ENCODE measurements at places on chromosomes 16 and 17.

GRCh38 chr16:2054543-2055245, 6.9 kb downstream of the TSC2 start:
- DNase-seq: no peak

DNA sequence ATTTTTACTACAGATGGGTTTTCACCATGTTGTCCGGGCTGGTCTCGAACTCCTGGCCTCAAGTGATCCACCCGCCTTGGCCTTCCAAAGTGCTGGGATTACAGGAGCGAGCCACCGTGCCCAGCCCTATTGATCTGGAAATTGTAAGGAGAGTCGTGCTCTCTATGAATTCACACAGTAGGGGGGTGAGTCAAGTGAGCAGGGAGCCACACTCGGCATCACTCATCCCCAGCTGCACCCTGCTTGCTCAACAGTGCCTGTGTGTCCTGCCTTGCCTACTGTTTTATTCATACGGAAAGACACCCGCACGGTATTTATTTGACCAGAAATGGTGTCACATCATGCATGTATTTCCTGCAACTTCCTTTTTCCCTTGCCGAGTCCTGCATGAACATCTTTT, 157.2 kb upstream of the FOXF1 start:
- no peak for DNase-seq

DNA sequence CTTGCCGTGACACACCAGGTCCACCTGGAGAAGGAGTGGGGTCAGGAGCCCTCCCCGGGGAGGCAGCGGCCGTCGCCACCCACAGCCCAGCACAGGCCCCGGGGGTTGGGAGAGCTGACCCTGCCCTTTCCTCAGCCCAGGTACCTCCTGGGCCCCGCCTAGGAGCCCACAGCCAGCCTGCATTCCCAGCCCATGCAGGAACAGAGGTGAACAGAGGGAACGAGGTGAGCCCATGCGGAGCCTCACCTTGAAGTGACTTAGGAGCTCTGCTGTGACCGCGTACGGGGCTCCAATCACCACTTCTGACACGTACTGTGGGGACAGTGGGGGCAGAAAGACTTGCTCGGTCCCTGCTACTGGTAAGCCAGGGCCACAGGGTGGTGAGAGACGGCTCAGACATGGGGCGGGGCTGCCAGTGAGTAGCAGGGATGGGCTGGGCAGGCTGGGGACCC, 3.4 kb downstream of the NPB start:
- DNase-seq: no peak

GRCh38 chr17:34141590-34141989, 113.5 kb upstream of the CCL2 start:
- no peak for DNase-seq

DNA sequence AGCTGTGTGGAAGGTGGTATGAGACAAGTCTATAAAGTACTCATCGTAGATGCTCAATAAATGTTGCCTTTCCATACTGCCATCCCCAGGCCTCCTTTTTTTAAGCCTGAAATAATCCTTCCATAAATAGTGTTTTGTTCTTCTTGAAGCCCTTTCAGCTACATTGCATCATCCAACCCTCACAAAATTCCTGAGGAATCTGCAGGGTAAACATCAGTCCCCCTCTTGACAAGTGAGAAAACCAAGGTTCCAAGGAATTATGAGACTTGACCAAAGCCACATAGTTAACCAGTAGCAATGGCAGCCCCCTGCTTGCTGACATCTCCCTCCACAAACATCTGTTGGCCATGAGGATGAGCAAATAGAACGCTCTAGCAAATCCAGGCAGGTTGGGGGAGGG, 89.7 kb upstream of the CCL1 start:
- DNase-seq: no peak

GRCh38 chr16:72247821-72248253, 75.9 kb upstream of the PMFBP1 start:
- DNase-seq: peak; percentile 63

- no peak for DNase-seq
Observed at GRCh38 chr17:80109066-80109660, 7.8 kb downstream of the GAA start.

- no peak for DNase-seq
Observed at GRCh38 chr17:64771980-64772844, 110.1 kb upstream of the SMURF2 start.

DNA sequence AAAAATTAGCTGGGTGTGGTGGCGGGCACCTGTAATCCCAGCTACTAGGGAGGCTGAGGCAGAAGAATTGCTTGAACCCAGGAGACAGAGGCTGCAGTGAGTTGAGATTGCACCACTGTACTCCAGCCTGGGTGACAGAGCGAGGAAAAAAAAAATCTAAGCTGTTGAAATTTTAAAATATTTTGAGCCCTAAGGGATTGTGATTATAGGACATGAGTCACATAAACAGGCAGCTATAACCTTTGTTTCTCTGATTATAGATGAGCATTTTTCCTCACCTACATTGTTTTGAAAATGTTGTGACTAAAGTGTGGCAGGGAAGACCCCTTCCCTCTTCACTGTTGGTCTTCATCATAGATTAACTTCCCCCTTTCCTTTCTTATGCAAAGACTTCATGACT, 135.5 kb downstream of the MGAT5B start:
- DNase-seq: no peak

GRCh38 chr17:3804503-3804931, 3.5 kb upstream of the ITGAE start:
- DNase-seq: no peak

DNA sequence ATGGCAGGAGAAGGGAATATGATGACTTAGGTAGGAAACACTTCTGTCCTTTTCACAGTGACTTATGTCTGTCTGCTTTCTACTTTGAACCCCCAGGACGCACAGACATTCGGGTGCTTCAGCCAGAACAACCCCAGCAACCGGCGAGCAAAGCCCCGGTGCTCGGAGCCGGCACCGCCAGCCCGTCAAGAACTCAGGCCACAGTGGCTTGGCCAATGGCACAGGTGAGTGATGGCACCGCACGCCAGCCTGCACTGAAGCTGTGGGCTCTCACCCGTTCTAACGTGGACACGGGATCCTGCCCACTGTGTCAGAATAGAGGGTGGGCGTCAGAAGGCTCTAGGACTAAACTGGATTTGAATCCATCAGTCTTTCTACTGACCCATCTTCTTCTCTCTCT, 79.4 kb upstream of the CLEC18A start:
- no peak for DNase-seq

- DNase-seq: peak; percentile 94
Observed at GRCh38 chr17:28717578-28718332, at the start of gene RAB34. Gene RAB34, minus strand, starts transcription at chr17:28717868. Its CDS starts 602 bp downstream, at chr17:28717266.

GRCh38 chr17:4017377-4017776, 53.1 kb upstream of the ATP2A3 start:
- no peak for DNase-seq

- no peak for DNase-seq
Observed at GRCh38 chr16:24151482-24151939, 104.6 kb upstream of the CACNG3 start.

DNA sequence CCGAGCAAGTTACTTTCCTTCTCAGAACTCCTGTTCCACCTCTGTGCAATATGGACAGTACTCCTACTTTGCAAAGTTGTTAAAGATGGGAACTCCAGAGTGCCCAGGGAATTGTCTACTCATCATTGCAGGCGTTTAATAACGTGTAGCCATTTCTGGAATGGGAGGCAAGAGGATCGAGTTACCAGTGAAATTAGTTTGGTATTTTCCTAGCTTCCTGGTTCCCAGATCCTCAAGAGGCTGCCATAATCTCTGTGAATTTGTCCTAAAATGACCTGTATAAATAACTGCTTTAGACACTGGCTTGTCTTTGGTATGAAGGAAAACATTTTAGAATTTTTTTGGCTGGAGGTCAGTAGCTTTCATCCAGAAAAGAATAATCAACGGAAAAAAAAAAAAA, 27.7 kb downstream of the WWOX start:
- DNase-seq: peak; percentile 85

DNA sequence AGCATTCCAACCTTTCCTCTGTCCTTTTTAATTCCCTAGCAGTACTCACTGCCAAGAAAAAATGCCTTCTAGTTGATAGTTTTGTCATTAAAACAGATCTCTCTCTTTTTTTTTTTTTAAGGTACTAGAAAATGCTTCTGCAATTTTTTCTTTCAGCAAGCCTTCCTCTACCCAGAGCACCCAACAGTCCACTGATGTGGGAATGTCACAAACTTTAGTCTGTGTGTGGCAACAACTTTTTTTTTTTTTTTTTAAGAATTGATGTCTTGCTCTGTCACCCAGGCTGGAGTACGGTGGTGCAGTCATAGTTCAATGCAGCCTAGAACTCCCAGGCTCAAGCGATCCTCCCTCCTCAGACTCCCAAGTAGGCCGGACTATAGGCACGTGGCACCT, 34.7 kb downstream of the CDRT15 start:
- no peak for DNase-seq

DNA sequence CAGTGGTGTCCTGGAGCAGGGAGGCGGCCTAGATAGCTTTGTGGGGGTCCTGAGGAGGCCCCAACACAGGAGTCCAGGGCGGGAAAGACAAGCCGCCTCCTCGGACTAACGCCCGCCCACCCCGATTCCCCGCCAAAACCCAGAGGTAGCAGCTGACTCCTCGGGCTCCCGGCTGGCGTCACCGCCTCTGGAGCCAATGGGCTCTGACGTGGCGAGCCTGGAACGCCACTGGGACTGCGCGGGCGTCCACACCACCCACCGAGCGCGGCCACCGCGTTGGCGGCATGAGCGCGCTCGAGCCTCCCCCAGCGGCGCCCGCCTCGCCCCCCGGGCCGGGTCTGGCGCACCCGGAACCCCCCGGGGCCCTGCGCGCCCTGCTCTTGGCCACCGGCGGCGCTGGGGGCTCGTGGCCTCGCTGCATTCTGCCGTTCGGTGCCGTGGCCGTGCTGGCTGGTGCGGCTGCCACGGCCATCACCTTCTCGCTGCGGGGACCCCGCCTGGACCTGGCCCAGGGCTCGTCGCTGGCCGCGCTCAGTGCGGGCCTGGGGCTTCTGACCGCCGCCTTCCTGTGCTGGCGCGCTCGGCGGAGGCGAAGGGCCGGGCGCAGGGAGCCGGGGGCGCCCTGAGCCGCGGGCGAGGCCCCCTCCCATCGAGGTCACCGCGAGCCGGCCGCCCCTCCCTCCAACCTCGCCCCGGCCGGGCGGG, 3.4 kb upstream of the NTN3 start:
- peak; percentile 81 for DNase-seq

- no peak for DNase-seq
Observed at GRCh38 chr16:66387817-66388332, 21.4 kb downstream of the CDH5 start.

GRCh38 chr17:47621293-47622179, 28.2 kb upstream of the KPNB1 start:
- DNase-seq: peak; percentile 94

DNA sequence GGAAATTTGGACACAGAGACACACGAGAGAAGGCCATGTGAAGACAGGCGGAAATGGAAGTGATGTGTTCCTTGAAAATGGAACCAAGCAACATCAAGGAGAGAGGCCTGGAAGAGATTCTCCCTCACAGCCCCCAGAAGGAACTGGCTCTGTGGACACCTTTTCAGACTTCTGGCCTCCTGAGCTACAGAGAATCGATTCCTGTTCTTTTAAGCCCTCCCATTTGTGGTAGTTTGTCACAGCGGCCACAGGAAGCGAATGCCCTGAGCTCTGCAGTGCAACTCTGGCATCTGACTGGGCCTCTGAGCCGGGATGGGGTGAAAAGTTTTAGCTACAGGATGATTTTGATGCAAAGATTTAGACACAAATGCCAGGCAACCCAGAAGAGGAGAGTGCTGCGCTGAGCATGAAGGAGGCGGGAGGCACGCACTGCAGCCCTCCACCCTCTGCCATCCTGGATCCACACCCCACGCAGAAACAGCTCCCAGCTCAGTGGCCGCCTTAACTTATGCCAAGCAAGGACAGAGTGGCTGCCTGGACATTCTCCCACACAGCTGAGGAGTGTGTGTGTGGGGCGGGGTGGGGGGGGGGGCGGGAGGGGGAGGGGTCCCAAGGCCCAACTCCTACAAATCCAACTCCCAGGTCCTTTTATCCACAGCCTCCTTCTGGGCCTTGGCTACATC, 2.2 kb downstream of the TIMP2 start:
- no peak for DNase-seq

DNA sequence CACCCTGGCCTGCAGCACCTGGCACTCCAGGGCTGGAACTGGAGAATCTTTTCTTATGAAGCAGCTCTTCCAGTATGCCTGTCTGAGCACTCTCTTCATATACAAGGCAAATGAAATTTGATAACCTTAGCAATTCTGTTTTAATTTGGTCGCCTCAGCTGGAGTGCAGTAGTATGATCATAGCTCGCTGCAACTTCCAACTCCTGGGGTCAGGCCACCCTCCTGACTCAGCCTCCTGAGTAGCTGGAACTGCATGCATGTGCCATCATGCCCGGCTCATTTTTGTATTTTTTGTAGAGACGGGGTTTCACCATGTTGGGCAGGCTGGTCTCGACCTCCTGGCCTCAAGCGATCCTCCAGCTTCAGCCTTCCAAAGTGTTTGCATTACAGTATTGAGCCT, 140.8 kb upstream of the CHMP6 start:
- DNase-seq: no peak

- DNase-seq: no peak
Observed at GRCh38 chr16:2713985-2714774, 5.8 kb downstream of the PRSS27 start.

- peak; percentile 64 for DNase-seq
Observed at GRCh38 chr16:30032083-30032819, 1.2 kb upstream of the TLCD3B start.

- DNase-seq: no peak
Observed at GRCh38 chr16:502179-502943, 25.2 kb upstream of the CAPN15 start.

GRCh38 chr17:76293106-76293505, 15.0 kb downstream of the QRICH2 start:
- no peak for DNase-seq

GRCh38 chr17:43676471-43676870, 14.7 kb upstream of the MEOX1 start:
- DNase-seq: peak; percentile 23

DNA sequence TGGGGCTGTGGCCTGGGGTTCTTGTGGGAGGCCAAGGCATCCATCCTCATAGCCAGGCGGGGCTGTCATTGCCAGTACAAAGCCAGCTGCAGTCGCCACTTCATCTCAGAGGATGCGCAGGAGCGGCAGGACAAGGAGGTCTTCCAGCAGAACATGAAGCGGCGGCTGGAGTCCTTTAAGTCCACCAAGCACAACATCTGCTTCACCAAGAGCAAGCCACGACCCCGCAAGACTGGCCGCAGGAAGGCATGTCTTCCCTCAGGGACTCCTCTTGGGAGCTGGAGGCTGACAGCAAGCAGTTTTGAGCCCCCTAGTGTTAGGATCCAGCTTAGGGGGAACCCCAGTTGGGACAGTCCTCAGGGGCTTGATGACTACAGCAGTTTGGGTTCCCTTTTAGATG, 15.1 kb upstream of the PLEKHG4 start:
- no peak for DNase-seq

GRCh38 chr16:29899516-29900101, at the start of gene SEZ6L2:
Gene SEZ6L2, minus strand, starts transcription at chr16:29899550. Its CDS starts 531 bp downstream, at chr16:29899019.
- DNase-seq: peak; percentile 90
